ENCODE measurements at places on chromosomes 5 and 9.
A peak's percentile ranks its signal among the peaks of the same experiment; 100 is the strongest.

- DNase-seq, result no peak
These were observed 67.2 kb downstream of the CAMSAP1 start for GRCh38 chr9:135840107-135840506.

DNA sequence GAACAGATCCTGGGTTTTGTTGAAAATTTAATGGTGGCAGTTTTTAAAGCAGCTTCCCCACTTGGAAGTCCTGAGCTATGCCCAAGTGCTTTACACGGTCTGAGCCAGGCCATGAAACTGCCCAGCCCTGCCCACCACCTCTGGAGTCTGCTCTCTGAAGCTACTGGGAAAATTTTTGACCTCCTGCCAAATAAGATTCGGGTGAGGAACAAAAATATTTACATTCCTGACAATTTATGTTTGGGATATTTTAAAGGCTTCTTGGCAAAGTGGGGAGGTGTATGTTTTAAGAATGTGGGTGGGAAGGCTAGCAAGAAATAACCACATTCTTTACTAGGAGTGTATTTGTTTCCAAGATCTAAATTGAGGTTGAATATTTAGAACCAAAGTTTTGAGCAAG is 50.0 kb downstream of the HACD4 start:
- DNase-seq, result no peak

GRCh38 chr5:90939211-90939610 is 380.6 kb downstream of the ADGRV1 start:
- no peak for DNase-seq

DNA sequence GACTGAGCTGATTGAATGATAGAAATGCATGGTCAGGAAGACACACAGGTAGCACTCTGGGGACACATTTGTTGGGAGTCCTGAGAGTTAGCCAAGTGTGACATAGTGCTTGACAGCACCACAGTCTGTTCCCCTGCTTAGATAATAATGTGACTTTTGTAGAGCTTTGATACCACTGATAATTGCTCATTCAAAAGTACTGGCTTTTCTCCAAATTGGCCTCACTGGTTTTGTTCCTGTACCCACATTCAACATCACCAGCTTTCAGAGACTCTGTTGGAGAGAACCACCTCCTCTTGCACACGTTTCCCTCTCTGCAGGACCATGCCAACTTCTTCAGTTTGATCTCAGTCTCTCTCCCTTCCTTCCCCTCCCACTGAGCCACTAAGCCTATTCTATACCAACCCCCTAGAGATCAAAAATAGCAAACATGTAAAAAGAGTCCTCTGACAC is 52.5 kb upstream of the IL7R start:
- DNase-seq, result no peak

DNA sequence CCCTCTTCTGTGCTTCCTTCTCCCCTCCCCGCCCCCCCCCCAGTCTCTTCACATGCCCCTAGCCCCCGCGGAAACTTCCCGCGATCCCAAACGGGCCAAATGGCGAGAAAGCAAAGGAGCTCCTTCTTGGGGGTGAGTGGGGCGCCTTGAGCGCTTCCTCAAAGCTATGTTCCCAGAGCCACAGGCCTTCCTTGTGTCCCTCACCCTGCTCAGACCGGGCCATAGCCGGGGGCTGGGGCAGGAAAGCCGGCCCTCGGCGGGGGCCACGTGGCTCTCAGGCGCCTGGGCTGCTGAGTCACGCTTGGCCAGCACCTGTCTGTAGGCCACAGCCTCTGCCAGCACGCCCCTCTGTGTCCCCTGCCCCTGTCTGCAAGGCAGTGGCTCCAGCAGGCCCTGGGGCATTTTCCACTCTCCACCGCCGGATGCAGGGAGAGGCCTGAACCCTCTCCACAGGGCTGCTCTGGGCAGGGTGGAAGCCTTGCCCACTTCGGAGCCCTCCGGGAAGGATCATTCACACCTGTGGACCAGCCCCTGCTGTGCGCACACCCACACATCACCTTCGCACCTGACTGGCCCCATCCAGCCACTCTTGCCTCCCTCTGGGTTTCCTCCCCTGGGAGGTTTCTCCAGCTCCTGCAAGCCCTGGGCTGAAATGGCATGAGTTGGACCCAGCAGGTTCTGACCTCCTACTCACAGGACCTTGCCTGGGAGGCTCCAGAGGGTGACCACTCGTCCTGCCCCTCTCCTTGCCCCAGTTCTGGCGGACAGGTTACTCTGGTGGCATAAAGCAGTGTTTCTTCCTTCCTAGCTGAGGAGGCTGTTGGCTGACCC is 1.2 kb upstream of the SQSTM1 start:
- peak; percentile 66 for DNase-seq

GRCh38 chr5:79702606-79703380 is 13.2 kb downstream of the CMYA5 start:
- no peak for DNase-seq

DNA sequence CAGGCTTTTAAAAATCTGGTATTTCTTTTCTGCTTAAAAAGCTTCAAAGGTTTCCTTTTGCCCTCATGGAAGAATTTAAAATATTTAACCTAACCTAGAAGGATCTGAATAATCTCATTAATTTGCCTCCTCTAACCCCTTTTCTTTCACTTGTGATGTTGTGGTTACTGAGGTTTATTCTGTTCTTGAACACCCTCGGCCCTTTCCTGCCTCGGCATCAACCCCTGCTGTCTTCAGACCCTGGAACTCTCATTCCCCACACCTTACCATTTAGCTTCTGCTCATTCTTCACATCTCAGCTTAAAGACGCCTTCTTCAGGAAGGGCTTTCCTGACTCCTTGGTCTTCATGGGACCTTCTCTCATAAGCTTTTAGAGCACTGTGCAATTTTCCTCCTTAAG is 131.4 kb upstream of the MAN2A1 start:
- DNase-seq, result no peak

GRCh38 chr5:127834094-127834531 is 130.9 kb downstream of the CCDC192 start:
- no peak for DNase-seq

- DNase-seq, result peak; percentile 65
These were observed 3.5 kb upstream of the WDR38 start for GRCh38 chr9:124849801-124850200.

GRCh38 chr5:132751444-132751843 is 4.2 kb downstream of the CCNI2 start:
- DNase-seq, result no peak

- no peak for DNase-seq
These were observed 2.3 kb upstream of the HK3 start for GRCh38 chr5:176901260-176902101.

DNA sequence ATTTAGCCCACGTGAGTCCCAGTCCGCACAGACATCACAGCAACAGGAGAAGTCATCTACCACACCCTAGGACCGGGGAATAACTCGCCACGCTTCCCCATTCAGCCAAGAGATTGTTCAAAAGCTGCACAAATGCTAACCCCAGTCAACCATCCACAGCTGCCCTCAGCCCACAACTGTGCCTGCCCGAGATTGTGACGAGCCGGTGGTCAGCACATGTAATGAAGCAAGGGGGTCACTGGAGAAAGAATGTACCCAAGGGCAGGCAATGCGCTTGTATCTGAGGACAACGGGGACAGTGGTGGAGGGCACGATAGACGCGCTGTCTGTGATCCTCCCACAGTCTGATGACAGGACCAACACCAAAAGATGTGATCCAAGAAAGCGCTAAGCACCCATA is 67.8 kb downstream of the COL23A1 start:
- no peak for DNase-seq

DNA sequence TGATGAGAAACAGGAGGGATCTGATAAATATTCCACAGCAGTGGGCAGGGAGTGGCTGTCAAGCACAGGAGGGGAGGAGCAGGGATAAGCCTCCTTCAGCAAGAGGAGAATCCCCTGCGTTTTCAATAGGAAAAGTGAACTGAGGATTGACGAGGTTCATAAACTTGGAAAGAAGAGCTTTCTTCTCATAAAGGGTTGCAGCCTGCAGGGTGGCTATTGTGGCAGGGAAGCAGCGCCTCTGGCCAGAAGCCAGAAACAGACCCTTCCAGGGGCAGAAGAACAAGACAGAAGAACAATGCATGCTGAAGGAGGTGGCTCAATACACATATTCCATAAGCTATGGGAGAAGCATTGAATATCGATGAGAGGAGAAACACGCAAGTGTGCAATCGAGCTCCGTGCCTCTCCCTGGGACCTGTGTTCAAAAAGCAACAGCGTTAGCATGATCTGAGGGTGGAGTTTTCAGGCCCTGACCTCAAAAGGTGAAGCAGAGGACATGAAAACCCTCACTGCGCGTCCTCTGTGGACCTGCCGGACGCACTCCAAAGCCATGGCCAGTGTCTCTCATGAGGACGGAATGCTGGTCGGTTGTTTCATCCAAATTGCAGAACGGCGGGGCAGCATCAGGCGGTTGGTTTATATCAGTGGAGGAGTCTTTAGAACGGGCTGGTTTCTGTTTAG is 67.6 kb downstream of the ANKRD33B start:
- no peak for DNase-seq

All from NCI-H460 (cell line).